Stimulated activated CD4-positive, alpha-beta T cell treated with anti-CD3 and anti-CD28 coated beads, Interleukin-4, amount 100 ng/mL, for 1 hour (primary cell): ENCODE measurements at places on chromosomes 11 and 22.

- peak; percentile 35 for DNase-seq
Measured at GRCh38 chr22:37802310-37803194, 5.2 kb upstream of the GCAT start.

GRCh38 chr11:125935618-125936199 is 10.1 kb upstream of the VSIG10L2 start:
- DNase-seq: no peak

GRCh38 chr22:25465949-25466348 is 98.5 kb upstream of the GRK3 start:
- DNase-seq: no peak

- peak; percentile 94 for DNase-seq
Measured at GRCh38 chr11:133956650-133957633, at the start of gene IGSF9B. IGSF9B (minus strand) TSS chr11:133956968; CDS start chr11:133956754, 214 bp downstream.

GRCh38 chr11:28535677-28536076 is 427.5 kb downstream of the METTL15 start:
- no peak for DNase-seq

DNA sequence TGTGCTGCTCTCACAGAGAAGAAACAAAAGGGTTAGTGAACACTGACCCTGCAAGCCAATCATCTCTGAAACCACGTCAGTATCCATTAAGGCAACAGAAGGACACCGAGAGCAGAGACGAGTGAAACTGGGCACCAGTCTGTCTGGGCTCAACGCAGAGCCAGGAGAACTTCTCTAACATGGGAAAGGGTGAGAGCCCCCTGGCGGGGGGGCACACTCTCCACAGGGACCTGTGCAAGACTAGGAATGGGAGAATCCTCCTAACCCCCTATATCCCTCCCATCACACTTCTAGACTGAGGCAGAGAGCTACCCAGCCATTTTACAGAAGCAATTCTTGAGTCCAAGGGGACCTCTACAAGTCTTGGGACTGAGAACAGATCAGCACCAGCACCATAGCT is 285.8 kb downstream of the SOX6 start:
- DNase-seq: no peak

DNA sequence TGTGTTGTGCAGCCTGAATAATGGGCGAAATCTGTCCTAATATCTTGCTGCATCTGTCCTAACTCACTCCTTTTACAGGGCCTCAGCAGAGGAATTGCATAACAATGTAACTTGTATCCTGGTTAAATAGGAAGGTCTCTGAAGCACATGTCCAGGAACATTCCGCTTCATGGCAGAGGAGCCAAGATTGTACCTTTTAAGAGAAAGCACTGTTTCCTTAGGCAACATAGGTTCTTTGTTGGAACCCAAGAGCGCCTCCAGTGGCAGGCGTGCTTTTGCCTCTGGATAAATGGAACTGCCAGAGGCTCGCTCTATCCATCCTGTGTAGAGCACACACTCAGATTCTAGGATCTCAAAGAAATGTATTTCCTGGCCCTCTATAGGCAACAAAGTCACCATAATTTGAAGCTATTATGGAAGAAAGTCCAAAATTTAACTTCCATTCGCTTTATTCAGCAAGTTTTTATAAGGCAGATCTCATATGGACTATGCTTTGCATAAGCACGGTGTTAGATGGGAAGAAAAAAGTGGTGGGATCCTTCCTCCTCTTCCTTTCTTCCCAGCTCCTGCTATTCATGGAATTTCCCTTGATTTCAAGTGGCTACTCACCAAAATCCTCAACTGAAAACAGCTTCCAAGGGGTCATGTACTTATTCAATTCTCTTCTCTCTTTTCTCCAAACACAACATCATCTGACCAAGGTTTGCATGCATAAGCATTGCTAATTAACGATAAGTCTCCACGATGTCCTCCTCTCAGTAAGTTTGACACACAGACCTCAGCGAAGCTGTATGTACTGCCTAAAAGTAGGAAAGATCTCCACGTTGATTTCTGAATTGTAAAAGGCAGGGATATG is at the start of gene BLID:
Gene BLID, minus strand, starts transcription at position 692 of the 856 bp plus-strand sequence. Its CDS starts 293 bp downstream, at position 399.
- DNase-seq: no peak

DNA sequence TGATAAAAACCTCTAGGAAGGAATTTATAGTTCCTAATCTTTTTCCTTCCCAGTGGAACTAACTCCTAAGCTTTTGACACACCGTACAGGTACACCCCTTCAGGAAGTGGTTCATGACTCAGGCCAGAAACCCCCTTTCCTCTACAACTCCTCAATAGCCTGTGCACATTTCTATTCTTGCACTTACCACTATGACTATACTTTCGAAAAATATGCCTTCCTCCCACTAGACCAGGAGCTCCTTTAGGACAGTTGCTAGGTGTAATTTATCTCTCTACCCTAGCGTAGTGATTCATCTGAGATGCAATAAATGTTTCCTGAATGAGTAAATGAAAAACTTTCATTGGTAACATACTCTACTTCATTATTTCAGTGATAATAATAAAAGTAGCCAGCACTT is 14.5 kb downstream of the MAP6 start:
- DNase-seq: no peak

- no peak for DNase-seq
Measured at GRCh38 chr22:38042488-38042790, 14.8 kb upstream of the PICK1 start.

- no peak for DNase-seq
Measured at GRCh38 chr11:71304491-71304890, 52.1 kb upstream of the SHANK2 start.

DNA sequence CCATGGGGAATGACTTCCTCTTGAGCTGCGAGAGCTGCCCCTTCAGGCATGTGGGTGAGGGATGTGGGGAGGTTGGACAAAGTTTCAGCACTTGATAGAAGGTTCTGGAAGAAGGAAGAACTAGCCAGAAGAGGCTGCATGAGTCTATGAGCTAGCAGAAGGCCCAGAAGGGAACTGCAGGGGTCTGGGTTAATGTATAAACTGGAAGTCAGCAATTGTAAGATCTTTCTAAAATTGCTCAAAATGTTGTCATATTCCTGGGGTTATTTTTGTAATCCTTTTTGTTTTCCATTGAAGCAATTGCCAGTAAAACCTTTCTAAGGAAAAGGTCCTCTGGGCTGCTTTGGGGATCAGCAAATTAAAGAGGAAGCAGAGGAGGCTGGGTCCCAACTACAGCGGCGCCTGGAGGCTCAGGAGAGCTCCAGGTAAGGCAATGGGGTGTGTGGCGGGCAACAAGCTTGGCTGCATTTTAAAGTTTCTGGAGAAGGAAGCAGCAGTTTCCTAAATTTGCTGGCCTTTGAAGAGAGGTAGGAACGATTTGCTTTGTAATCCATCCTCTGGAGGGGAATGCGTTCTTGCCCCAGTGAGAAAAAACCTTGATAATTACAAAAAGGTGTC is 29.2 kb downstream of the ADAMTS15 start:
- DNase-seq: no peak

DNA sequence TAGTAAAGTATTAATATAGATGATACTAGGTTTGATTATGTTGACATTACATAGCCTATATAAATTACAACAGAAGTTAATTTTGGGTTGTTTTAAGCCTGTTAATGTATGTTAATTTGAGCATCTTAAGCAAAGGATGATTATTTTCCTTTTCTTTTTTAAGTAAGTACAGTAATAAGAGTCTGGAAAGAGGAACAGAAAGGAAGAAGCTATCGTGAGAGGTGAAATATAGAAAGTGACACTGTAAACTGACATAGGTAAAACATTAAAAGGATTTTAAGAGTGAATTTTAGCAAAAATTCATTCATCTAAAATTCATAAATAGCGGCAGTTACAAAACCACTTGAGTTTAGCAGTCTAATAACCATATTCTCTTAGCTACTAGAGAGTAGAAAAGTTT is 45.5 kb downstream of the FAR1 start:
- no peak for DNase-seq

DNA sequence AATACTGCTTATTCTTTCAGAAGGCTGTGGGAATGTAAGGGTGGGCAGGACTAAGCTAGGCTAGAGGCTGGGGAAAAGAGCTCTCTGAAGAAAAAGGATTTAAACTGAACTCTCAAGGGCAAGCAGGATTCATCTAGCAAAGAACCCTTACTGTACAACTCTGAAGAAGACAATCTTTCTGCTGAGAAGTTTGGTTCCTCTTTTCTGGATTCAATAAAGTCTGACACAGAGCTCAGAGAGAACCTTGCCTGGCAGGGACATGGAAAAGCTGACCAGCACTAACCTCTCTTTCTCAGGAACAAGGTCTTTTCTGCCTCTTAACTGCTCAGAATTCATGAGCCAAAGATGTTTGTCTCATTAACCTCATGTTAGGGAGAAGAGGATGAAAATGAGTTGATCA is 388.4 kb upstream of the DDI1 start:
- DNase-seq: no peak

DNA sequence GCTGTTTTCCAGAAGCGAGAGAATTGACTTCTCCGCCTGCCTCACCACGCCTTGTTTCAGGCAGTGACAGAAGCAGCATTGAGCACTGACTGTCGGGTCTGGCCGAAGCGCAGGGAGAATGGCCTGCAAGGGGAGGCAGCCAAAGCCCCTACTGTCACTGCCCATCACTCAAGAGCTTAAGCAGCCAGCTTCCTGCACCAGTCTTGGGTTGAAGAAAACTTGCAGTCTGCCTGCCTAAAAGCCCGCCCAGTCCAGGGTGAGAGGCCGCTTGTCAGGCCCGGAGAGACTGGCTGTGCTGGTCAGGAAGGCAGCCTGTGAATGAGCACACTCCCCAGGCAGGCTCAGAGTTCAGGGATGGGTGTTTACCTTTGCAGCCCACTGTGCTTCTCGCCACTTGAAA is 108.3 kb downstream of the PKNOX2 start:
- no peak for DNase-seq

GRCh38 chr11:47514825-47515647 is 37.9 kb downstream of the CELF1 start:
- peak; percentile 28 for DNase-seq

- DNase-seq: no peak
Measured at GRCh38 chr22:45265535-45265934, 19.2 kb upstream of the UPK3A start.

DNA sequence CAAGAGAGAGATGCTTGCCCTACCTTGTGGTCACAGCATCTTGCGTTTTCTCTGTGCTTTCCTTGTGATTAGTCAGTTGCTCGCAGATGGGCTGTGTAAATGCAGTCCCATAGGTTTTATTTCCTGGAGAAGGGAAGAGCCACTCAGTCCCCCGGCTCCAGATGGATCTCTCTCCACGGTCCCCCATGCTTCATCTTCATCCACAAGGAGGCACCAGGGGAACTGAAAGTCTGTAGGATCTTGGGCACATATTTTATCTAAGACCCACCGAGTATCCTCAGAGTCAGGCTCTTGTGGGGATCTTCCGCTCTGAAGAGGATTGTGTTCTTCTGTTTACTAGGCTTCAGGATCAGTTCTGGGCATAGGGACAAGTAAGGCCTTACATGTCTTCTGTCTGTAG is 66.8 kb upstream of the E2F8 start:
- no peak for DNase-seq

DNA sequence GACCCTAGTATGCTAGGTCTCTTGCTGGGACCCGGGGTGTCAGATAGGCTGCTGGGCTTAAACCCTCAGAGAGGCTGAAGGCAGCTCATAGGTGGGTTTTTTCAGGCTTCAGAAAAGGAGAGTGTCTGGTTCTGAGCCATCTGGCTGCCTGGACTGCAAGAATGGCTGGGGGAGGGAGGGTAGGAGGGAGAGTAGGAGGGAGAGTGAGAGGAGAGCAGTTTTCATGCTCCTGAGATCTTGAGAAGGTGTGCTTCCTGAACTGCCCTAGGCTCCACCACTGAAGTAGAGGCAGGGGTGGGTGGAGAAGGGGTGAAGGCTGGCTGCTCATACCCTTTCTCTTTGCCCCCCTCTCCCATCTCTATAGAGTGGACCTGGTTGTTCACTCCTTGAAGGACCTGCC is 4.6 kb downstream of the HMBS start:
- DNase-seq: no peak

DNA sequence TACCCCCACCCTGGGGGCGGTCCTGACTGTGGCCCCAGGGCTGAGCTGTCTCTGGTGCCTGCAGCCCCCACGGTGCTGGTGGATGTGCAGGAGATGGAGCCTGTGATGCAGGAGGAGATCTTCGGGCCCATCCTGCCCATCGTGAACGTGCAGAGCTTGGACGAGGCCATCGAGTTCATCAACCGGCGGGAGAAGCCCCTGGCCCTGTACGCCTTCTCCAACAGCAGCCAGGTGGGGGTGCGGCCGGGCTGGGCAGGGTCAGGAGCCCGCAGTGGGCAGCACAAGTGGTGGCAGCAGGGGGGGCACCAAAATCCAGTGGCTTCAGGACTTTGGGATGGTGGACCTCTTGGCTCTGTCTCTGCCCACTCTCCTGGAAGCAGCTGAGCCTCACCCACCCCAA is 8.0 kb upstream of the NDUFS8 start:
- no peak for DNase-seq

GRCh38 chr11:78354408-78355308 is 63.0 kb downstream of the GAB2 start:
- DNase-seq: no peak

- DNase-seq: no peak
Measured at GRCh38 chr22:43174941-43175531, 11.9 kb downstream of the TTLL12 start.

DNA sequence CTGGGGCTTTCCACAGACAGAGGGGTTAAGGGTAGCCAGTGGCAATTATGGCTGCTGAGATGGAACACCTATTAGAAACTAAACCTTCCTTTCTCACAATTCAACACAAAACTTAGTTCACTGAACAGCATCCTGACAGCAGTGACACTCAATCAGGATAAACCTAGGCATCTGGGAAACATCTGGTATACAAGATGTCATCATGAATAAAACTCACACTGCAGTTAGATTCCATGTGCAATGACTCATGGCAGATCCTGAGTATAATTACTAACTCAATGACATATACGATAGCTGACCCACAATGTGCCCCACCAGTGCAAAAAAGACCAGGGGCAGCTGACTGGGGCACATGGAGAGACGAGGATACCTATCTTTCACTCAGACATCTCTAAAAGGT is 17.7 kb downstream of the RBFOX2 start:
- no peak for DNase-seq

GRCh38 chr11:10786451-10786850 is 22.3 kb downstream of the EIF4G2 start:
- no peak for DNase-seq

- DNase-seq: no peak
Measured at GRCh38 chr11:31800398-31801265, 10.5 kb downstream of the PAX6 start.

DNA sequence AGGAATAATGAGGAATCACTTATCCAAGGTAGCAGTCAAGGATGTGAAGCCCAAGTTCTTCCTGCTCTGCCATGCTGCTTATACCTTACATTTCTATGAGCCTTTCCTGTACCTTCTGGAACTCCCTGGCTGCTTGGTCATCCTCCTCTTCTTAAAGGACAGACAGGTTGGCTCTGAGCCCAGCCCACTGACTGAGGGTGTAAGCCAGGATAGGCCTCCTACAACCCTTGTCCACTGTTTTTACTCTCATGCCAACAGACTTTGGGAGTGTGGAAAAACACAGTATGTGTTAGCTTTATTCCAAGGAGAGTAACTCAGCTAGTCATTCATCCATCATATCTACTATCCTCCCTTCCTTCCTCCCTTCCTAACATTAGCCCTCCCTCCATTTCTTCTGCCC is 47.5 kb downstream of the IRAG1 start:
- DNase-seq: no peak
